Bronchial epithelial cell (primary cell): ENCODE measurements at places on chromosomes 12 and 14. TPM values are rescaled to one million over a fixed set of nuclear protein-coding genes. Genes with fewer than 3 reads are reported as not detected.

The OVCH1 gene
- 0.26 TPM in 1 of 2 replicates, not detected in the other for total RNA-seq

The DPY19L2 gene
- total RNA-seq: under 0.01 and 0.13 TPM in 2 replicates

The P2RX2 gene
- not detected in 2 replicates for total RNA-seq

The LAG3 gene
- not detected in 2 replicates for total RNA-seq

The HRK gene
- total RNA-seq: not detected in 2 replicates

The VWF gene
- total RNA-seq: 0.26 and 0.51 TPM in 2 replicates

The CAPZA3 gene
- 0.13 TPM in 1 of 2 replicates, not detected in the other for total RNA-seq

The RIPK3 gene
- total RNA-seq: 2.4 and 4.7 TPM in 2 replicates

The RTN1 gene
- not detected in 2 replicates for total RNA-seq

The PRKAB1 gene
- total RNA-seq: 14.1 and 19.5 TPM in 2 replicates

The LYZ gene
- under 0.01 and 0.13 TPM in 2 replicates for total RNA-seq

DNA sequence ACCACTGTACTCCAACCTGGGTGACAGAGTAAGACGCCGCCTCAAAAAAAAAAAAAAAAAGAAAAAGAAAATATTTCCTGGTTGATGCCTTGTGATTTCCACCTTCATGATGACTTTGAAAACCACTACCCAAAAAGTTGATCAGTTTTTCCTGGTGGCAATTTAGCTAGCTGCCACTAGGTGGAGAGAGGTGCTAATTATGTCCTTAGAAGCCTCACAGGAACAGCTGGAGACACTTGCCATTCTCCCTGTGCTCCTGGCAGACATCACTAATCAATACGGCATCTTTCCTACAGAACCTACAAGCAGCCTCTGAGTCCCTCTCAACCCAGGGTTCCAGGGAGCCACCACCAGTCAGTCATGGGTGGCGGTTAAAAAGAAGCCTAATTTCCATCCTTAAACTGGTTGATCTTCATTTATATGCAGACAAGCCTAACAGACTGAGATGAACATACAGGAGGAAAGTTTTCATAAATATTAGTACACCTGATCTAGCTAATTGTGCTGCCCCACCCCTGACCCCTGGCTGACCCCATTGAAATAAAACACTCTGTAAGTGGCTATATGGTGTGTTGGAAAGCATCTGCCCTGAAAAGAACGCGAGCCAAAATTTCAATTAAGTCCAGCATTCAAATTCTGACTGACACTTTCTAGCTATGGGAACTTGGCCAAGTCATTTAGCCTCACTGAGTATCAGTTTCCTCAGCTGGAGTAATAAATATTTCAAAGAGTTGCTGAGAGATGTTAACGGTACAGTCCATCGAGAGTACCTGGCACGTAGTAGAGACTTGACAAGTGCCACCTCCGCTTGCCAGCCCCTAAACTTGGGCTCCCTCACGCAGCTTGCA lies 6.2 kb upstream of the OAS1 start:
- peak; percentile 45 for DNase-seq

- DNase-seq: peak; percentile 40
These were observed 87.5 kb downstream of the SETD3 start for GRCh38 chr14:99393059-99393655.

DNA sequence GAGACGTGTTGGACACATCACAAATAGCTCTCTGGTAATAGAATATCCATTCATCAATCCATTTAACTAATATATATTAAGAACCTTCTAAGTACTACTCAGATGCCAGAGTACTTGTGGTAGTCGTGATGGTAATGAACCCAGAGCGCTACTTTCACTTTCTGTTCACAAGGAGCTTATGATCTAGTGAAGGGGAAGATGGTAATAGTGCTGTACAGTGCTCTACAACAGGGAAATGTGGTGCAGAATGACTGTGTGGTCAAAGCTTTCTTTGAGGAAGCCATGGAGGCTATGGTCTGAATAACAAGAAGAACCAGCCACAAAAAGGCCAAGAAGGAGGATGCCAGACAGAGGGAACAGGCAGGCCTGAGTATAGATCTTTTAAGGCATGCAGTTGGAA lies 212.0 kb downstream of the PTPRO start:
- DNase-seq: no peak

DNA sequence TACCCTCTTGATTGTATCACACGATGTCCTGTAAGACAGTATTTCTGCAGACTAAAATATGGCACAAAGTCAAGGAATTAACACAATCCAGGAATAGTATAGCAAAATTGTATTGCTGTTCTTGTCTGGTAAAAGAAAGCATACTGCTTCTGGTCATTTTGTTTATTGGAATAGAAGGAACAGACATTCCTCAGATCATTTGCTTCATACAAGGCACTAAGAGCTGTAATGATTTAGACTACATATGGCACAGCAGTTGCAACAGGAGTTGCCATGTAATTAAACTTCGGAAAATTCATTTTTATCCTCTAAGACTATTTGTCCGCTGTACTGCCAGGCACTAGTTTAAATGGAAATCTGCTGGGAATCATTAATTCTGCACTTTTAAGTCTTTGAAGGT lies 7.6 kb upstream of the KERA start:
- DNase-seq: no peak

DNA sequence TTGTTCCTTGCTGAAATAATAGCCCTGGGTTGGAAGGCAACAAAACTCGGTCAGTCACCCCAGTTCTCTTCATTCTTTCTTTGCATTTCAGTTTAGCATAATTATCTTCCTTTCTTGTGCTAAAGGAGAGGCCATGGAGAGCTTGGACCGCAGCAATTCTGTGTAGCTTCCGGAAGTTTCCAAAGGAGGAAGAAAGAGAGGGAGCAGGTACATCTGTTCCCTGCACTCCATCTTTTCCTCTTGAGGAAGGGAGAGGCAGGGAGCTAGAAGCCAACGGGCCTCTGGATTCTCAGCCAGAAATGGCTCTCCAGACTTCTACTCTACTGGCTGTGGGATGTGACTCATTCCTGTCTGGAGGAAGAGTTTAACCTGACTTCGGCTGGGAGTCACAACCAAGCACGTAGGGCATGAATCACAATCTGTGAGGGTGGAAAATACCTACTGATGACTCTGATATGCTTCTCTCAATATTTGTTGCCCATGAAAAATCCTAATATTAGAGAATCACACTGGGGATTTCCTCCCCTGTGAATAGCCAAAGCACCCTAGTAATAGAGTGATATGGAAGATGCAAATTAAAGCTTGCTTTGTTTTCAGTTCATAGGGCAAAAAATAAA lies 17.0 kb downstream of the ANO6 start:
- peak; percentile 99 for DNase-seq

- DNase-seq: no peak
These were observed 723.7 kb downstream of the C12orf50 start for GRCh38 chr12:87305481-87305880.

- no peak for DNase-seq
These were observed 1.7 kb upstream of the HOXC4 start for GRCh38 chr12:54051874-54052437.

- no peak for DNase-seq
These were observed 20.9 kb downstream of the FRS2 start for GRCh38 chr12:69490920-69491643.

GRCh38 chr14:97916100-97916499 lies 1118.9 kb downstream of the VRK1 start:
- DNase-seq: peak; percentile 21

GRCh38 chr12:93427779-93428564 lies 13.8 kb downstream of the UBE2N start:
- DNase-seq: peak; percentile 48

DNA sequence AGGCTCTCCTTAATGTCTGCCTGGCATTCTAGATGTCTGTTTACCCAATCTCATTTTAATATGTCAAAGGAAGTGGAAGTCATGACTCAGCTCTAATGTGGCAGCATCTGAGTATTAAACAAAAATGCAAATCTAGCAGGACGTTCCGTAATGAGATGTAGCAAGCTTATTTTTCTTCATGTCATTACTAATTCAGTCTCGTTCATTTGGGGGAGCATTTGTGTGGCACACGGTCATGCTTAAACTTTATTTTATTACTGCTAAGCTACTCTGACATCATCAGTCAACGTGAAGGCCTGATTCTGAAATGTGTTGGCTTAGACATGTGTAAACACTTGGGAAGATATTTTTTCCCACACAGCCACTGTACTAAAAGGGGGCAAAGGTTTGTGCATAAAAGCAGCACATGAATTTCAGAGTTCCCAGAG lies 326.7 kb upstream of the TMPO start:
- DNase-seq: peak; percentile 31

GRCh38 chr12:13044002-13044905 lies at the start of gene FAM234B:
Gene FAM234B, plus strand, starts transcription at chr12:13044381. Its CDS starts 23 bp downstream, at chr12:13044404.
- peak; percentile 83 for DNase-seq

DNA sequence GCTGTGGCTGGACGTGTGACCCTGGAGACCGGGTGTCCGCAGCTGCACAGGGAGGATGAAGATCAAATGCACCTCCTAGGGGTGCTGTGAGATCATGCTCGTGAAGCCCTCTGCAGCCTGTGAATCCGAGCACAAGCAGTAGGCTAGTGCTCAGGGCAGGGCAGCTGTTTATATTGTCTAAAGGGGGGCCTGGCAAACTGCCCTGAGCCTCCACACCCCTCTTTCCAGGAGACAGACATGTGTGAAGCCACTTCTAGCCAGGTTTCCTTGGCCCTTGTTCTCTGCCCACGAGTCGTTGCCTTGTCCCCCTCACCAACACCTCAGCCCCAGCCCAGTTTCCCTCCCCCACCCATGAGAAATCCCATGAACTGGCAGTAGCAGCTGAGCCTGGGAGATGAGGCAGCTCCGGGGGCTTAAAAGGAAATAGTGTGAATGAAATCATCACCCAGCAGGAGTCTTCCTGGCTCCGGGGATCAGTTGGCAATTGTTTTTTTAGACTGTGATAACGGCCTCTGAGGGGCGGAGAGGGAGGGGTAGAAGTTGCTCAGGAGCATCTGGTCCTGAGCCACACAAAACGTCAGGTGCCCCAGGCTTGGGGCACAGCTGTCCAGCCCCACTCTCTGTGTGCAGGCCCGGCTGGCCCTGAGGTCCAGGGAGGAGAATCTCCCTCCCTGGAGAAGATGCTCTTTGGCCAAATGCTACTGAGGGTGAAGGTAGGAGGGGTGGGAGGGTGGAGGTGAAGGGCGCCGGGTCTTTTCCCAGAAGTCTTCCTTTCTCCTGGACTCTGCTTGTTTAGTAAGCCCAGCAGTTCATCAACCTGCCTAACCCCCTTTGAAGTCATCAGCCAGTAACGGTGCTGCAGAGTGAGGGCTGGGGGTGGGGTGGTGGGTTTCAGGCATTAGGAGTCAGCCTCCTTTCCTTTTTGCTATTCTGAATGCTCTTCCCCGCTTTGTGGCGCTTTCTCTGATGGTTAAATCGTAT lies 4.0 kb downstream of the FGF6 start:
- no peak for DNase-seq

DNA sequence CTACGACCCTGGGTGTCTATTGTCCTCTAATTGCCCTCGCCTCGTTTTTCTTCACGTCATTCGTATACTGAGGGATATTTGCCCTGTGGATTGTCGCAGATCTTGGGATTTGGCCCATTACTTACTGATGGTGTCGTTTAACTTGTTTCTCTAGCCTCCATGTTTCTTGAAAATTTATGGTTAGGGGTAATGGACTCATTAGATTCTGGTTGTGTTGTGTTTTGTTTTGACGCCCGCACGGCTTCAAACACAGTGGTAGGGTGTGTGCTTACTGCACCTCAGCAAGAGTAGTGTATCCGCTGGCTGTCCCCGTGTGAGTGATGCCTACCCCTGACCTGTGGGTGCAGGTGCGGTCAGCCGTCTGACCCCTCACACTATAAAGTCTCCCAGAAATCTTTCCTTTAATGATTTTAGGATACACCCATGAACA lies 874 bp upstream of the RNU6-8 start:
- DNase-seq: no peak

DNA sequence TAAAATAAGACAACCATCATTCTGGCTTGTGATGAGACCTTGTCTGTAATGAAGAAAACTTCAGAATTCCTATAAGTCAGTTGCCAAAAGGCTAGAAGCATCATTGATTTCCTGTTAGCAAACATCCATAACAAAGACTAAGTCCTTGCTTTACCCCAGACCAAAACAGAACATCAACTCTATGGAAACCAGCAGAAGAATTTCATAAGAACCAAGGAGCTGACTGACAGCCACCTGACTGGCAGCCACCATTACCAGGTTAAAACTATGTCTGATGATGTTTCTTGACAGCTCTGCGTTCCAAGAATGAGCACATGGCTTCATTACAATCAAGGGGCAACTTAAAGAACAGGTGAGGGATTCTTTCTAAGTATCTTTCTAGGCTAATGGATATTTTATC lies 29.3 kb downstream of the HECTD4 start:
- DNase-seq: peak; percentile 19

DNA sequence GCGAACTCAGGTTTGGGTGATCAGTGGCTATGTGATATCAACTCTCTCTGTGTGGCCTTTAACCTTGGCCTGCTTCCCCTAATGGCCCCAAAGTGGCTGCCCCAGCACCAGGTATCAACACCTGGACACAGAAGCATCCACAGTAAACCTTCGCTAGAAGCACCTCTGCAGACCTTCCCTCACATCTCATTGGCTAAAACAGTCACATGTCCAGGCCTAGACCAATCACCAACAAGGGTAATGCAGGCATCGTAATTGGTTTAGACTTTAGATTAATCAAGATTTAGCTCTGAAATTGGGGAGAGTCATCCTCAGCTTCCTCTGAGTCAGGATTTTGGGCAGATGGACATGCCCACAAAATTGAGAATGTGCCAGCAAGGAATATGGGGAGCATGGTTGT lies 92.5 kb upstream of the MYL2 start:
- DNase-seq: no peak

DNA sequence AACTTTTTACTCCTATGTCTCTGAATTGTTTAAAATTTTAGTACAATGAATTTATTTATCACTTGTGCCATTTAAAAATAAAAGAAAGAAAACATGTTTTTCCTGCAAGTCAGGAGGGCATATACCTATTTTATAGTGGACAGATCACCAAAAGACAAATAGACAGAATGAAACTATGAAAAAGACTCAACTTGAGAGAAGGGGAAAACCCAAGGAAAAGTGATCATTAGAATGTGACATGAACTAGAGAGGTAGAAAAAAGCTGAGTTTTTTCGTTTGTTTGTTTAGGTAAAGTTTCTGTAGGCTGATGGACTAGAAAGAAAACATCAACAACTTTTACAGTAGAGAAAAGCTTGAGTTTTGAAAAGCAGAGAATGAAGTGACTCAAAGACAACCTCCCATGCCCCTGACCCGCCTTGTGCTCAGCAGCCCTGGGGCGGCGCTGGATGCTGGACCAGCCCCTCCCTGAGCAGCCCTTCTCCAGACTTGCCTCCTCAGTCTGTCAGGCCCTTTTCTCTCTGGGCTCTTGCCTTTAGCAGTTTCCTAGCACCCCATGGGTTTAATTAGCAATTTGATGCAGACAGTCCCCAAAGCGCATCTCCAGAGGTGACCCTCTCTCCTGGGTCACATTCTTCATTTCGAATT lies 95.1 kb upstream of the ARID2 start:
- no peak for DNase-seq

GRCh38 chr12:3216726-3217682 lies 139.8 kb downstream of the TSPAN9 start:
- peak; percentile 99 for DNase-seq

GRCh38 chr12:116520801-116521471 lies 38.2 kb upstream of the MAP1LC3B2 start:
- DNase-seq: no peak

DNA sequence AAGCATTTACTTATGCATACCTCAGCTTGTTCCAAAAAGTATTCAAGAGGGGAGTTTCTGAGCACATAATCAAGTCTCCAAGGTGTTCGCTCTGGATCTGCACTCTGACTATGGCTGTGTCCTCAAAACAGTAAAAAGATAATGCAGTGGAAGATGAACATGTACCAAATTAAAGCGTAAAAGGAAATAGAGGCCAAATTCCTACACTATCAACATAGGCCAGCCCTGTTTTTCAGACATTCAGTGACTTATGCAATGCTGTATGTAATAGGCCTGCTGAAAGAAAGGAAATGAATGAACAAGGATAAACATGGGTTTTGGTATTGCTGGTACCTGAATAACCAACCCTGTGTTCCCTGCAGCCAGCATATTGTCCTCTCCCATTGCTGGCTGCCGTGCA lies 115.7 kb downstream of the SAMD4A start:
- DNase-seq: no peak
